Fibroblast of skin of abdomen (primary cell): ENCODE measurements at places on chromosomes 6 and 20.

DNA sequence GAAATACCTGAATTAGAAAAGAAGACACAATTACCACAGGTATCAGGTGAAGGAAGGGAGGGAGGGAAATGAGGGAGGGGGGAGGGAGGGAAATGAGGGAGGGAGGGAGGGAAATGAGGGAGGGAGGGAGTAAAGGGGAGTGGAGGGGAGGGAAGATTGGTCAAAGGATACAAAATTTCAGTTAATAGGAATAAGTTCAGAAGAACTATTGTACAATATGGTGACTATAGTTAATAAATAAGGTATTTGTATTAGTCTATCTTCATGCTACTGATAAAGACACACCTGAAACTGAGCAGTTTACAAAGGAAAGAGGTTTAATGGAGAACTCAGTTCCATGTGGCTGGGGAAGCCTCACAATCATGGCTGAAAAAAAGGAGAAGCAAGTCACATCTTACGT lies 185.7 kb downstream of the EYA2 start:
- no peak for DNase-seq

- no peak for DNase-seq
Measured at GRCh38 chr20:50389808-50390684, 120.1 kb upstream of the PTPN1 start.

DNA sequence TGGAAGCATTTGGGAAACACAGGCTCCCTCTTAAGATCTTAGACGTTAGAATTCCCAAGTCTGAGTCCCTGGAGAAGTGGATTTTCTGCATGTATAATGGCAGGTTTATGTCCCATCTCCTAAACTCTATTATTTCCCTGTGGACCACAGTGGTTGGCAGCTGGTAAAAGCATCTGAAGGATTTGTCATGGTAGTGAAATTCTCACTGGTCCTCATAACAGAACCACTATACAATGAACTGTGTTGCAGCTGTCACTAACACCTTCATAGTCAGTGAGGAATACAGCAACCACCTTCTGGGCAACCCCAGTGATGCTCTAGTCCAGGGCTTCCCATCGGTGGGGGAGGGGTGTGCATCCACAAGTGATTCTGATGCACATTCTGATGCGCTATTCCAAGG lies 396.9 kb downstream of the ZFAND3 start:
- DNase-seq, result no peak

DNA sequence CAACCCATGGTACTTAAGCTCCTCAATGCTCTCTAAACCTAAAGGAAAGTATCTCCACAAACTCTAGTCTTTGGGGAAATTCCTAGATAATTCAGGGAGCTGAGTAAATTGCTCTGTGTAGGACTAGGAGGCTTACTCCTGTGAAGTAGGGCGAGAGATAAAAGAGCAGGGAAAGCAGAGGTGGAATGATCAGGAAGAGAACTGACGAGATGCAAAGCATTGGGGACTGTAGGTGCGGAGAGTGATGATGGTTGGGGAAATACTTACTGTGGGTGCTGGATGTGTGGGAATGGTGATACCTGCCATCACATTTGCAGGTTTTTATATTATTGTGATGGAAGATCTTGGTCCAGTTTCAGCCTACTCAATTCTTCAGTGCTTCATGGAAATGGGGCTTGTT lies 1.6 kb upstream of the LATS1 start:
- DNase-seq, result no peak

DNA sequence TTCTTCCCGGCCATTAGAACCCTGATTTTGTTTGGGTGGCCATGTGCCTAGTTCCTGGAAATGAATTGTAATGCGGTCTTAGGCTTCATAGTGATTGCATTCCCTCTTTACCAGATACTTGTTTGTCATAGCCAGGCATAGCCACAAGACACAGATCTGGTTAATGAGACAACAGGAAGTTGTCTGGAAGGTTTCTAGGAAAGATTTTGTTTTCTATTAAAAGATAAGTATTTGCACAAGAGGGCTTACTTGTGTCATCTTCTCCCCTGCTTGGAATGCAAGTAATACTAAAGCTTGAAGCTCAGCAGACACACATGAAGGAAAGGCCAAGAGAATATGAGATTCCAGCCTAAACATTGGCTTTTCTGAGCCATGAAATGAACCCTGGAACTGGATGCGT lies 12.9 kb downstream of the FARS2 start:
- DNase-seq, result no peak

DNA sequence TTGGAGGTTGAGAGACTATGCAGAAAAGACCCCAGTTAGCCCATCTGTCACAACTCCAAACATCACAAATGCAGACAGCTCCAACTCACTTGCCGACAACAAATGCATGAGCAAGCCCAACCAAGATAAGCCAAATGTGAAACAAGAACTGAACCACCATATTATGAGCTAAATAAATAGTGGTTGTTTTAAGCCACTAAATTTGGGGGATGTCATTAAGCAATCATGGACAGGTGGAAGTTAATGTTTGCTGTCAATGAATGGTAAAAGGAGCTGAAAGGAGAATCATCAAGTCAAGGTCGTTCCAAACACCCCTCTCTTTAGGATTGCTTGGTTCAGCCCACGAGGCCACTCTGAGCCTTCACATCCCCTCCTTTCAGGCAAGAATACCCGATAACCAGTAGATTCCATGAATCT lies 71.2 kb upstream of the PLCB4 start:
- no peak for DNase-seq

DNA sequence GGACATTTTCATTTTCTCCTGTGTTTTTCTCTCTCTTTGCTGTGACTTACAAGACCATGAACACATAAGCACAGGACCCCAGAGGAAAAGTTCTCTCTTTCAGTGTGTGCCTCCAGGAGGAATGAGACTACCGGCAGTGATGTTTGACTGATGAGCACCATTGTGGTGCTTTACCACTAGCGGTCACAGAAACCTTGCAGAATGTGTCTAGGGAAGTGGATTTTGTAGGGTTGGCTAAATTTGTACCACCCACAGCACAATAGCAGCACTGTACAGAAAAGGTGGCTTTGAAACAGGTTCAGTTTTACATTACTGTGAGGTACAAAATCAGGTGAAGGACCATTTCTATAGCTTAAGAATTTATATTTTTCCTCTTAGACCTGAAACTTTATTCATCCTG lies 301.9 kb upstream of the SUPT3H start:
- no peak for DNase-seq

- peak; percentile 29 for DNase-seq
Measured at GRCh38 chr6:43014434-43014909, 423 bp downstream of the KLHDC3 start.

DNA sequence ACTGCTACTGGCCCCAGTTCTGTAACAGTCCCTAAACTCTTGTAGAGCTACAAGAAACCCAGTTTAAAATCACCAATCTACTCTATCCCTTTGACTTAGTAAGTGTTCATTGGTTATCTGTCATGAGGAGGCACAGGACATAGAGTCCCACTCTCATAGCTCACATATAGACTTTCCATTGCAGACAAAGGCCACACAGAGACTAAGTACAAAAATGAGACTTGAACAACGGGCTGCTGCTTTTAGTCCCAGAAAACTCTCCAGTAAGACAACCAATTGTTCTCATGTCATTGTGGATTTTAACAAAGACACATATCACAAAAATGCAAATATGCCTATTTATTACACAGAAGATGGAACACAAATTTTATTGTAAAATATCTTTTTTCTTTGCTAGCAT lies 197.4 kb downstream of the PTPRK start:
- no peak for DNase-seq

DNA sequence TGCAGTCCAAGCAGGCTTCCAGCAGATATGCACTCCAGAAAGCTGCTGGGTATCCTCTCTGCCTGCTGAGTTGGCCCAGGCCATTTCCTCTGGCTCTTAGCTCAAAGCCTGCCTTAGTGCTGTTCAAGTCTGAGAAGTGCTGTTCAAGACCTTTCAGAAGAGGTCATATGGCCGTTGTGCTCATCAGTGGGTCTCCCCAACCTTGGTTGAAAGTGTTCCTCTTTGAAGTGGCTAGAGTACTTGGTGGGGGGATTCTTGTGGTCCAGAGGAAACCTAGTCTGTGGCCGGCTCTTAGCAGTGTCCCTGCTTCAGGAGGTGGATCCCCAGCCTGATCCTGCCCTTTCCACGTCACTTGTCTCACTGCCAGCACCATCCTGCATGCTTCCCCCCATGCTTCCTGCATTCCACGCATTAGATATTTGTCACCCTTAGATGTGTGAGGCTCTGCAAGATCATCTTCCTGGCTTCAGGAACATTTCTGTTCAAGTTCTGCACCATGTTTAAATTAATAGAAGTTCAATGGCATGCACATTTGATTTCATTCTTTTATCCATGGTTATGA lies 105.0 kb downstream of the FIG4 start:
- DNase-seq, result peak; percentile 67

GRCh38 chr6:91852252-91852651 lies 1265.4 kb upstream of the MAP3K7 start:
- DNase-seq, result no peak

GRCh38 chr6:121465101-121465500 lies 29.7 kb downstream of the GJA1 start:
- DNase-seq, result no peak

DNA sequence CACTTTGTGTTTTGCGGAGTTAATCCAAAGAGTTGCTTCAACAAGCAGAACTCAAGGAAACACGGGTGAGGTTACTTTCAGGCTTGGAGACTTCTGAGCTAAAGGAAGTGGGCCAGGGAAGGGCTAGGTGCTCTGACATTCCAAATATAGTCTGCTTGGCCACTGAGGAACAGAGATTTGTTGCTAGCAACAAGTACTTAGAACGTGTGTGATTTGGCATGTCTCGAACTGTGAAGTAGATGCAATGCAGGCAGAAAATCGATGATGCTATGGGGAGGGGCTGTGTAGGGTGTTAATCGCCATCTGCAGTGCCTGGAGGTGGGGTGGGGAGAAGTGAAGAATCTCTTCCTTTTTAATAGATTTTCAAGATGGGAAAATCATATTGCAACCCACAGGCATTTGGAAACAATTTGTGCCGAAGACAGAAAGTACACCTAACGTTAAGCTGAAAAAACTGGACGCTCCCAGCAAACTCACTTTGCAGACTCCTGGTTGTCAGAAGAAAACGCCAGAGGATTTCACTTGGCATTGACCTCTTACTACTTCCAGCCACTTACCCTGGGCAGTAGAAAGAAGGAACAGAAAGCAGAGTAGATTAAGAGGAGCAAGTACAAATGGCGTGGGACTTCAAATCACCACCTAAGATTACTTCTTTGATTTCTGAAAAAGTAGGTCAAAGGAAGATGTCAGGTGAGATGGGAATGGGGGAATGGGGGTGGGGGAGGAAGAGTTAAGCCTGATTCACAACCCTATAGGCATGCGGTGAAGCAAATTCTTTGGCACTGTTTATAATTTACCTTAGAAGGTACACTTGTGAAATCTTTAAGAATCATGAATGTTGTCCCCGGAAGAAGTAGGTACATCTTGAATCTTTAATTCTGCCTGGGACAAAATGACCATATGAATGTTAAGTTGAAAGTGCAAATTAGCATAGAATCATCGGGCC lies 314.1 kb downstream of the CD83 start:
- DNase-seq, result no peak

DNA sequence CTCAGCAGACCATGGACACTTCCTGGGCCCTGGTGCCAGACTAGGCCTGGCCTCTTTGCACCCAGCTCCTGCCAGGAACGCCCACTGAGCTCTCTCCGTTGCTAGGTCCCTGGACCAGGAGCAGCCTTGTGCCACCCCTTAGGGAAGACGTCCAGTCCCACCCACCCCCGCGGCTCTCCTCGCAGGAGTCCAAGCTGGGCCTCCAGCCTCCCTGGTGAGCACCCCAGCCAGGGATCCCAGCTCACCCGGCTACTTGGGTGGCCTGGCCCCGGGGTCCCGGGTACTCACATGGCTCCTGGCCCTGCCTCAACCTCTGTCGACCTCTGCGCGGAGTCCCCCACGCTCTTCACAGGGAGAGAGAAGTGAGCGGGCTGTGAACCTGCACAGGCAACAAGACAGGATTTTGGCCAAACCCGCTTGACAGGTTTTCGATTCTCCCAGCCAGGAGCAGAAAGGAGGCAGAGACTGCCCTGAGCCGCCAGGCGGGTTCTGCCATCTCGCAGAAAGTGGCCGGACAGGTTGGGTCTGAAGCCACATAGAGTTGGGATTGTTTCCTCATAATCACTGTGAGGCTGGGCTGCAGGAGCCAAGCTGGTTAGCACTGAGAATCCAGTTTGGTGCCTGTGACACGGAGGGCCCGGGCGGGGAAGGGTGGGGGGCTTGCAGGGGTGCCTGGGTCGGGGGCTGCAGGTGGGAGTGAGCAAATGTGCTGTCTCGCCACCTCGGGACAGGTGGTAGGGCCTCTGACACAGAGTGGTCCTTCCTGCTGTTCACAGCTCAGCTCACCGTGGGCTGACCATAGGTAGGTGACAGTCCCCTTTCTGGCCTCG lies at the start of gene RBBP8NL:
TSS of gene RBBP8NL (minus strand) at position 368 of the 830 bp plus-strand sequence. CDS start 7,892 bp downstream, outside the sequence.
- DNase-seq, result no peak

DNA sequence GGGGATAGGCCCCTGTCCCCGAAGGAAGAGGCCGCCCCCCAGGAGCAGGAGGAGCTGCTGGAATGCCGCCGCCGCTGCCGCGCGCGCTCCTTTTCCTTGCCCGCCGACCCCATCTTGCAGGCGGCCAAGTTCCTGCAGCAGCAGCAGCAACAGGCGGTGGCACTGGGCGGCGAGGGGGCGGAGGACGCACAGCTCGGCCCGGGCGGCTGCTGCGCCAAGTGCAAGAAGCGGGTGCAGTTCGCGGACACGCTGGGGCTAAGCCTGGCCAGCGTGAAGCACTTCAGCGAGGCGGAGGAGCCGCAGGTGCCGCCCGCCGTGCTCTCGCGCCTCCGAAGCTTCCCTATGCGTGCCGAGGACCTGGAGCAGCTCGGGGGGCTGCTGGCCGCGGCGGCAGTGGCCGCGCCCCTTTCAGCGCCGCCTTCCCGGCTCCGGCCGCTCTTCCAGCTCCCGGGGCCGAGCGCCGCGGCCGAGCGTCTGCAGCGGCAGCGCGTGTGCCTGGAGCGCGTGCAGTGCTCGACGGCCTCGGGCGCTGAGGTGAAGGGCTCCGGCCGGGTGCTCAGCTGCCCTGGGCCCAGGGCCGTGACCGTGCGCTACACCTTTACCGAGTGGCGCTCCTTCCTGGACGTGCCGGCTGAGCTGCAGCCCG lies 630 bp downstream of the PPP1R3G start:
- DNase-seq, result peak; percentile 26

DNA sequence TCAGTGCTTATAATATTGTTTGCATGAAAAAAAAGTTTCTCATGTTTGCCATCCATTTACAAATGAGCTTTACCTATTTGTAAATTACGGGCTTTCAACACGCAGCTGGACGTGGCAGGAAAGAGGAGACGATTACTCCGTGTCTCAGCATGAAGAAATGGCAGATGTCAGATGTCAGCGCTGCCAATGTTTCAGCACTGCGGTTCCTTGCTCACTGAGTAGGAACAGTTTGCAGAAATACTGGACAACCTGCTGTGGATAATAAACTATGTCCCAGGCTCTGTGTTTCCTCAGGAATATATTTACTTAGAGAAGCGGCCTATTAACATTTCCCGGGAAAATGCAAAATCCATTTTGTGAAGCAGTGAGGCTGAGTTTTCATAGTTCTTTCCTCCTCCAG lies 22.7 kb downstream of the RAMACL start:
- DNase-seq, result no peak
